ENCODE measurements at places on chromosomes 7 and 10.
A peak's percentile ranks its signal among the peaks of the same experiment; 100 is the strongest.

- no peak for DNase-seq
Measured at GRCh38 chr7:32868116-32868515, 23.4 kb downstream of the KBTBD2 start.

DNA sequence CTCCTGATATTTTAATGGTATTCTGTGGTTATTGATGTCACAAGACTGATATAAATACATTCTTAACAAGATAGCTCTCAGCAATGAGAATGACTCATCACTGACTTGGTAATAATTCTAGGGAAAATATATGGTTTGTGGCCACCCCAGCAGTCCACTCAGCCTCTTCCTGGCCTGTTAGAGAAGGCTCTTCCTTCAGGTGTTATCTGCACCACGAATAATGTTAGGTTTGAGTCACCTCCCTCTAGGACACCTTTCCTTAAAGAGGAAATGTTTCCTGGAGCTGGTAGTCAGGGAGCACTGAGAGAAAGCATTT, 163.3 kb downstream of the SVIL start:
- peak; percentile 79 for DNase-seq

DNA sequence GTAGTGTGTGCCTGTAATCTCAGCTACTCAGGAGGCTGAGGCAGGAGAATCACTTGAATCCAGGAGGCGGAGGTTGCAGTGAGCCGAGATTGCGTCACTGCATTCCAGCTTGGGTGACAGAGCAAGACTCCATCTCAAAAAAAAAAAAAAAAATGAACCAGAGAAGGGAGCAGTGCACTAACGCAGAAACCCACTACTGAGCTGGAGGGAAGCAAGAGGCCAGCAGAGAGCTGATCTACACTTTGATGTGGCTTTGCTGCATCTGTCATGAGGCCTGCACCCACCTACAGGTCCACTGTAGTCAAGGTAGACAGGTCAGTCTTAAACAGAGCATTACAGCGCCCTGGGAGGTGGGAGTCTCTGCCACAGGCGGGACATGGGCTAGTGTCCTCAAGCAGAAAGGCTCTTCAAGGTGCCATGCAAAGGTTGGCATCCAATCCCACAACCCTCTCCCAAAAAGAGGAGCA, 30.0 kb downstream of the MAT1A start:
- peak; percentile 12 for DNase-seq

- no peak for DNase-seq
Measured at GRCh38 chr7:75928568-75928914, 13.6 kb downstream of the POR start.
